ENCODE measurements at places on chromosomes 3 and 15. TPM values are rescaled to one million over a fixed set of nuclear protein-coding genes. Genes with fewer than 3 reads are reported as not detected.

- no peak for DNase-seq
Measured at GRCh38 chr15:82643992-82644391, 3.2 kb downstream of the CPEB1 start.

DNA sequence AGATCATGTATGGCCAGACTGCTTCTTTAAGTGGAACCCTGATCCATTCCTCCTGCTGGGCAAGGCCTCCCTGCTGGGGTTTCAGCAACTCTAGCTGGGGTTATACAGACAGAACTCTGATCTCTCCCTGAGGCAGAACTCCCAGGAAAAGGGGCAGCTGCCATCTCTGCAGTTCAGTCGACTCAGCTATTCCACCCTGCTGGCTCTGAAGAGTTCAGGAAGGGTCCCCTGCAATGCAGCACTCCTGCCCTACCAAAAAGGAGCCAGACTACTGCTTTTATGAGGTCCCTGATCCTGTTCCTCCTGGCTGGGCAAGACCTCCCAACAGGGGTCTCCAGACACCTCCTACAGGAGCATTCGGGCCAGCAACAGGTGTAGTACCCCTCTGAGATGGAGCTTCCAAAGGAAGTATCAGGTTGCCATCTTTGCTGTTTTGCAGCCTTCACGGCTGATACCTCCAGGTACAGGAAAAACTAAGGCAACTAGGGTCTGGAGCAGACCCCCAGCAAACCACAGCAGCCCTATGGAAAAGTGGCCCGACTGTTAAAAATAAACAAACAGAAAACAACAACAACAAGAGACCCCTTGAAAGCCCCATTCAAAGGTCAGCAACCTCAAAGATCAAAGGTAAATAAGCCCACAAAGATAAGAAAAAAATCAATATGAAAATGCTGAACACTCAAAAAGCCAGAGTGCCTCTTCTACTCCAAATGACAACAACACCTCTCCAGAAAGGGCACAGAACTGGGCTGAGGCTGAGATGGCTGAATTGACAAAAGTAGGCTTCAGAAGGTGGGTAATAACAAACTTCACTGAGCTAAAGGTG lies 14.2 kb upstream of the CP start:
- no peak for DNase-seq

The CDHR4 gene
- not detected for total RNA-seq

DNA sequence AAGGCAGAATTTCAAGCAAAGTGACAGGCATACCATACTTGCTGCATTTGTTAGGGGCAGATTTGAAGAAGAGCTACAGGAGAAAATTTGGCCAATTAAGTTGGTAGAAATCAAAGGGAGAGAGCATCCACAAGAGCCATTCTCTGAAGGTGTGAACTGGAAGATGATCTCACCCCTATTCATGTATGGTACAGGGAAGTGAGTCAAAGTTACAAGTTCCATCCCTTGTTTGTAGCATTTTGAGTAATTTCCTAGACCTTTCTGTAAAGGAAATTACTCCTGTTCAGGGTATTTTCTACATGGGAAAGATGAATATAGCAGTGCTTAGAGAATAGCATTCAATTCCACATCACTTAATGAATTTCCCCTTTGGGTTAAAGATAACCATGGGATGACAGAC lies 28.4 kb downstream of the TTC14 start:
- DNase-seq: no peak

The ZNF710 gene
- 3.9 TPM for total RNA-seq

- DNase-seq: no peak
Measured at GRCh38 chr15:94238539-94239118, 7.3 kb downstream of the MCTP2 start.

The ZMYND10 gene
- 0.35 TPM for total RNA-seq

GRCh38 chr3:59084583-59084982 lies 34.8 kb upstream of the CFAP20DC start:
- no peak for DNase-seq

DNA sequence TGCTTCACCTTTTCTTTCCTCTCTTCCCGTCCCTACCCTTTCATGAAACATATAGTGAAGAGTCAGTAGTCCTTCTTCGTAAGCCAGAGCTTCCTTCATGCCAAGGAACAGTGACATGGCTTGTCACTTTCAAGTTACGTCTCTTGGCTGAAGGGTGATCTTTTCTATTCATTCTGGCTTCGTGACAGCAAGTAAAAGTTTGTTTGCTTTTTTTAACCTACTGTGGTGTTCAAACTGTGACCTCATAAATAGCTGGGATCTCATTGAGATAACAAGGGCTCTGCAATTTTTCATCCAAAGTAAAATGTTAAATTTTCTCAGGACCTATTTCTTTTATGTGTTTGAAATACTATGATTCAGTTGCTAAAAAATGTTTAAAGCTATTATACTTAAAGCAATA lies 10.5 kb downstream of the CDIN1 start:
- no peak for DNase-seq

- DNase-seq: peak; percentile 9
Measured at GRCh38 chr3:184414418-184415202, 34.8 kb downstream of the CHRD start.

The CHSY1 gene
- total RNA-seq: 17.5 TPM

DNA sequence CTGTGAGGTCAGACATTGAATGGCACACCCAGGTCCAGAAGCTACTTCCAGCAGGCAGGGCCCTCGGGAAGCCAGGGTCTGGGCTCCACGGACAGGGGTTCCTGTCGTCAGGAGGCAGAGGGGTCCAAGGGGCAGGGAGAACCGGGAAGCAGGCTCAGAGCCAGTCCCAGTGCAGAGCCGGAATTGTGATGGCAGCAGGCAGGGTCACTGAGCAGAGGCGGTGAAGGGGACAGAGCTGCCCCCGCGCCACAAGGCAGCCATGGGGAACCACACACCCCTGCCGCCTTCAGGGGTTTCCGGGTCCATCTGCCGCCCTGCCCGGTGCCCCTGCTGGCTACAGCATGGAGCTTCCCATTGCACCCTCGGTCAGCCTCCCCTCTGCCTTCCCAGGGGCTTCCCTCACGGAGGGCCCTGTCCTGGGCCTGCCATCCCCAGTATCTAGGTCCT lies 136.9 kb downstream of the NSMCE3 start:
- peak; percentile 64 for DNase-seq

DNA sequence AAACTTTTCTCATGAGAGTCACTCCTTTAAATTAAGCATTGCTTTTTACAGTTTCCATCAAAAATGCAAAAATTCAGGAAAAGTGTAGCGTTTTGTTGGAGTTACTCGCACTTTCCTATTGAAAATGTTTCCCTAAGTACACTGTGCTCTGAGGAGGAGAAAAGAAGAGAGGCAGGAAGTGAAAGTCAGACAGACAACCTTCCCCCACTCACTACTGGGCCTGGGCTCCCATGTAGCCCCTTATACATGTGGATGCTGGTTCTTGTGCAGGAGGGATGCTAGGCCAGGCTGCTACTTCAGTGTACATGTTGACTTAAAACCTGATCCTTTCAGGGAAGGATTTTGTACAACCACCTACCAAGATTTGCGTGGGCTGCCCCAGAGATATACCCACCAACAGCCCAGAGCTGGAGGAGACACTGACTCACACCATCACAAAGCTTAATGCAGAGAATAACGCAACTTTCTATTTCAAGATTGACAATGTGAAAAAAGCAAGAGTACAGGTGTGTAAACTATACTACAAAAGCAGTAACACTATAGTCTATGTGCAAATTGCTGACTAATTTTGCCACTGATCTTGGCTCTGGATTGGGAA lies 15.1 kb downstream of the KNG1 start:
- no peak for DNase-seq

- no peak for DNase-seq
Measured at GRCh38 chr15:64754663-64755426, 20.5 kb downstream of the RBPMS2 start.

The PRTG gene
- total RNA-seq: 0.92 TPM

The ESYT3 gene
- 2.4 TPM for total RNA-seq

DNA sequence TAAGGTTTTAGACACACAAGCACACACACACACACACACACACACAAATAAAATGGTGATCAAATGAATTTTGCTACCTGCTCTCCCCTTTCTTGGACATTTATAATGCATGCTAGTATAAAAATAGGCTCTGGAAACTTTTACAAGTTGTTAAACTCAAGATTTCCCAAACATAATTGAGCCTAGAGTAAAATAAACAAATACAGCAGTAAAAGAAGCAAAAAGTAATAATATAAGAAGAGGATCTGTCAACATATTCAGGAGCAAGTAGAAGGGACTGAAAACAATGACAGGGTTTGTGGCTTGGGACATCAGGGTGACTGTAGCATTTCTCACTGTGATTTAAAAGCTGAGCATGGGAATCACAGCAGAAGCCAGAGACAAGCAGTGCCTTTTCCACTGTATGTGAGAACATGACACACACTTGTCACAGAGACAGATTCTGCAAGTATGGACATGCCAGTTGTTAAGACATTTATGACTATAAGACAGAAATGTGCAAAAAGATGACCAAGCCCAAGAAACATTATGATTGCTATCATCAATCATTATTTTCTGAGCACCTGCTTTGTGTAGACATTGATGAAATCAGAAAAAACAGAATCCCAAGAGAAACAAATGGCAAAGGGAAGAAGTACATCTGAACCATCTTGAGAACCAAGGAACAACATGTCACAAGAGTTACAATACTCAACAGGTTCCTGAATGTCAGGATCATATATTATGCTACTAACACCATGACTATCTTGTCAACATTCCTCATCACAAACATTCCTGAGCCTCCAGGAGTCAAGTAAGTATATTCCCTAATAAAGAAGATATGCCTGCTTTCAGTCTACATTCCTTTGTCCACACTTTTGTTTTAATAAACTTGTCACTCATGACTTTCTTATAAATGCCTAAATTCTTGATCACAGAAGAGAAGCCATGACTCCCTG lies 7.1 kb downstream of the THRB start:
- DNase-seq: no peak

GRCh38 chr3:107920538-107920937 lies 170.3 kb downstream of the CD47 start:
- DNase-seq: no peak
